ENCODE measurements at places on chromosomes 16 and 17.

- peak; percentile 73 for DNase-seq
Measured at GRCh38 chr17:2030779-2031163, 818 bp downstream of the DPH1 start.

DNA sequence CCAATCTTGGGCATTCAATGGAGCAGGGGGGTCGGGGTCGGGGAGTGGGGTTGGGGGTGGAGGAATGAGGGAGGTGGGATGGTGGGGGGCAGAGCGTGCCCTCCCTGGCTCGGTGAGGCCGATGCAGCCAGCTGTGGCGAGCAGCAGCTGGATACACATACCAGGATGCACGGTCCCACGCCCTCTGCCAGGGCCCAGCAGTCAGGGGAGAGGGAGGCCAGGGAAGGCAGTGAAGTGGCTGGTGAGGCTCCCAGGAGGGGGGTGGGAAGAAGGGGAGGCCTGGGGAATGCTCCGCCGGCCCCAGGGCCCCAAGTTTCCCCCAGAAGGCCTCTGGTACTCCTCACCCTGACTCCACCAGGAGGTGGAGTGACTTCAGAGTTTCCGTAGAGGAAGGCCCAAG is 77.6 kb upstream of the LHX1 start:
- no peak for DNase-seq

DNA sequence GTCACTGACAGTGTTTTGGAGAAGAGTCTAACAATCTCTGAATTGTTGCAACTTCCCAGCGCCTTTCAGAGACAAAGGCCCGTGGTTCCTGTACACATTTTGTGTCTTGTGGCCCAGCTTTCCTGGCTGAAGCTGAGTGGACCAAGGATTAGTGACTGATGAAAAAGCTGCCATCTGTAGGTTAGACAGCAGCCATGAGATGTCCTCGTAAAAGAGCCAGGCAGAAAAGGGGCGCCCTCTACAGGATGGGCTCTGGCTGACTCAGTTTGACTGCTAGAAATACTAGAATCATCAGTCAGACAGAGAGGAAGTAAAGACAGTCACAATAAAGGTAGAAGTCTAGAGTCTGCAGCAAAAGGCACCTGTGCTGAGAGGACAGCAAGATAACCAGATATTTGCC is 26.5 kb upstream of the NF1 start:
- DNase-seq = peak; percentile 71

DNA sequence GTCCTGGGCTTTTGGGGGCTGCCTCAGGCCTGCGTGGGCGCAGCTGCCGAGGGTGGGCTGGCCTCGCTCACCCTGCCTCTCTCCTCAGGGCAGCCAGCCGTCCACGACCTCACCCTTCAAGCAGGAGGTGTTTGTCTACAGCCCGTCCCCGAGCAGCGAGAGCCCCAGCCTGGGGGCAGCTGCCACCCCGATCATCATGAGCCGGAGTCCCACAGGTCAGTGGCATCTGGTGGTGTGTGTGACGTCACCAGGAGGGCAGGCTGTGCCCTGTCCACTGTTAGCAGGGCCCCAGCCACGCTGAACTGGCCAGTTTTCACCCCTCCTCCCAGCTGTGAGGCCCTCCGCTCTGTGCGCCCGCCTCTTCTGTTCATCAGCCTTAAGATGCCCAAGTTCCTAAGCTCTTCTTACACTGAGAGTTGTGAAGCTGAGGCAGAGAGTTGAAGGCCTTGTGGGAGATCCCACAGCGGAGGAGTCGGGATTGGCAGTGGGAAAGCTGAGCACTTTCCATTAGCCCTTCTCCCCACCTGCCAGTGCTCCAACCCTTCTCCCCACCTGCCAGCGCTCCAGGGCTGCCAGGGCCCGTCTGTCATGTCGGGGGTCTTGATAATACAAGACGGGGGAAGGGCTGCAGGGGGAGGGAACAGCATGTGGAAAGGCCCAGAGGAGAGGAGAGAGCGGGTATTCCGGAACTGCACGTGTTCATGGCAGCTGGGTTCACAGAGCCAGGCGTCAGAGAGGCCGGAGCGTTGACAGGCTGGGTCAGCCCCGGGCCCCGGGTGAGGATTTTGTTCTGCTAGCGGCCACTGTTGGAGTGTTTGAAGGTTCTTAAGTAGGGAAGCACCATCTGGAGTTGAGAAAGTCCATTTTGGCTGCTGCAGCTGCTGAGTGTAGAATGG is 36.3 kb downstream of the OR1D5 start:
- no peak for DNase-seq

DNA sequence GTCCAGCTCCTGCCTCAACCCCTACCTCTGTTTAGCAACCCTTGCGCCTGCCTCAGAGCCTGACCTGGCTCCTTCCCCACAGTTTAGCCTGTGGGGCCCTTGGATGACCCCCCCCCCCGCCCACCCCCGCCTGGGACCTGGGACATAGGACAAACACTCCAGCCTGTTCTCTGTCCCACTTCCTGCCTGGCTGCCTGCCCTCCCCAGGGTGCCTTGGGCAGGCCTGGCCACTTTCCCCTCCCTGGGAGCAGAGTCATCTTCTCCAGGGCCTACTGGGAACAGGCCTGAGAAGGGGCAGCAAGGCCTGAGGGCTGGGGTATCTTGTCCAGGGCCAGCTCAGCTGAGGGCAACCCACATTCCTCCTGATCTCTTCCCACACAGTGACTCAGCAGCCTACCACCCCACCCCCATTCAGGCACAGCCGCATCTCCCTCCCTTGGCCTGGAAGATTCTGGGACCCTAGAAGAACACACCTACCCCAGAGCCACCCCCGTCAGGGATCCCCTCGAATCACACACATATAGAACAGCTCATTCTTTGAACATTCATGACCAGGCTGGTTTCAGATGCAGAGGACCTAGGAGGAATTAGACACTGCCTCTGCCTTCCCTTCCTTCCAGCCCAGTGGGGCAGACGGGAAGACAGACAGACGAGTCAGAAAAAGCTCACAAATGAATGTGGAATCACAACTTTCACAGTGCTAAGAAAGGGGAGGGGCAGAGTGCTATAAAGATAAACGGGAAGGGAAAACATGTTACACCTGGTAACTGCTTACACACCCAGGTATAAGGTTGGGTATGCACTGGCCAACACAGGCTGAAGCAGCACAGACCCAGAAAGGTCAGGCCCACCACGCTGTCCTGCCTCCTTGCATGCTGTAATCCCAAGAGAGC is 6.0 kb downstream of the FHOD1 start:
- no peak for DNase-seq

GRCh38 chr17:56943505-56944125 is 17.2 kb downstream of the COIL start:
- DNase-seq = peak; percentile 21

GRCh38 chr17:73643001-73643851 is 1.0 kb downstream of the SDK2 start:
- peak; percentile 55 for DNase-seq

DNA sequence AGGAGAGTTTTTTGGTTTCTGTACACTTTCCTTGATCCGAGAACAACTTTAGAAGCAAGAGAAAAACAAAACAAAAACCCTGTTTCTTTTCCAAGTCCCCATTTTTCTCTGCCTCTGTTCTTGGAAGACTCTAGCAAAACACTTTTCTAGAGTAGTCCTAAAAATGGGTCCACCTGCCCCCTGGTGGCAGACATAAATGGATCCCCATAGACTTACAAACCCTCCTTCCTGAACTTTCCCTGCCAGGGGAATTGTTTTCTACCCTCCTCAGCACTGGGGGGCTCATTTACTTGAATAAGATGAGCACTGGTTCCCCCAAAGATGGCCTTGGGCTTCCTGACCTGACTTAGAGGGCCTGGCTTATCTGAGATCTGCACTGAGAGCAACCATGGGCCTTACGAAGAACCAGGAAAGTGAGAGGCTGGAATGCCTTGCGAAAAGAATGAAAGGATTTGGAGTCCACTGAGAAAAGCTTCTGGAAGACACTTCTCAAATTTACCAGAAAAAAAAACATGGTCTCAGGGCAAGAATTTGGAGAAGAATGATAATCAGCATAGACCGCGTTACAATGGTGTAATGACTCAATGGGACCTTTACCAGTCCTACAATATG is 48.0 kb upstream of the CDYL2 start:
- peak; percentile 47 for DNase-seq

GRCh38 chr16:27301236-27301861 is 12.4 kb upstream of the IL4R start:
- DNase-seq = no peak

- DNase-seq = no peak
Measured at GRCh38 chr17:27241346-27241946, 52.5 kb upstream of the WSB1 start.

DNA sequence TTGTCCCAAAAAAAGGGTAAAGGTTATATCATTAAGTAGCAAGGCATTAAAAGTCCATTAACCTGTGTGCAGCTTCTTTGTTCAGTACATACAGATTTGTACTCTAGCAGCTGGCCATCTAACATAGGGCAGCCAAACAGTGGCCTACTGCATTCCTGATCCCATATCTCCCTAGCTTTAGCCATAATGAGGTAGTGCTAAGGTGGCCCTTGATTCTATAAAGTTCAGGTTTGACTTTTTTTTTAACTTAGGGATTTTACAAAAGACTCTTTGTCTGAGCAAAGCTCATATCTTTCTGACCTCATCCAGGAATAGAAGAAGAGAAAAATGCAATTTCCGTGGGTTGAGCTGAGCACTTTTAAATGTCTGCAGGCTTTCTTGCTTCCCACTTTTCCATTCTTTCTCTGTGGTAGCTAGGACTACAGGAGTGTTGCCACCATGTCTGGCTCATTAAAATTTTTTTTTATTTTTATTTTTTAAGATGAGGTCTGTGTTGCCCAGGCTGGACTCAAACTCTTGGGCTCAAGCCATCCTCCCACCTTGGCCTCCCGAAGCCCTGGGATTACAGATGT is 19.5 kb upstream of the CDC6 start:
- no peak for DNase-seq

DNA sequence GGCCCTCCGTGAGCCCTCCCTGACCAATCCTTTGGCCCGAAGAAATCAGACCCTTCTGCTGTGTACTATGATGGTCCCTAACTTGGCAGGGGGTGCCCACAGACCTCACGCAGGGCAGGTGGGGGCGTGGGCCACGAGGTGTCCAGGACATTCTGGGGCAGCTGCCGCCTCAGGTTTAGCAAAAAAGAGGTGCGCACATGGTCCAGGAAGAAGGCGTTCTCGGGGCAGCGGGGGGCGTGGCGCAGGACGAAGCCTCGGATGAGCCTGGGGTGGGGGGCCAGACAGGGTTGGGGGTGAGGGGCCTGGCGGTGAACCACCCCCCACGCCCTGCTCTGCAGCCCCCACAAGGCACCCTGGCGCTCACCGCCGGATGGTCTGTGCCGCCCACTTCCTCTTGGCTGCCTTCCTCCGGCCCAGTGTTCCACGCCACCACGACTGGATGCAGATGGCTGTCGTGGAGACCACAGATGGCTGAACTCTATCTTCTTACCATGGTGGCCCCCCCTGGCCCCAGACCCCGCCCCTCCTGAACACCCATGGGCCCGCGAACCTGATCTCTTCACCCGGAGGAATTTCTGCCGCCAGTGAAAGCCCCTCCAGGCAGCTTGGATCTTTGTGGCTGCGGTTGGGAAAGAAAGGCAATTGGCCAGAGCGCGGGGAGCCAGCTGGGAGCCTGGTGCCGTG is 14.2 kb upstream of the CRK start:
- DNase-seq = no peak

DNA sequence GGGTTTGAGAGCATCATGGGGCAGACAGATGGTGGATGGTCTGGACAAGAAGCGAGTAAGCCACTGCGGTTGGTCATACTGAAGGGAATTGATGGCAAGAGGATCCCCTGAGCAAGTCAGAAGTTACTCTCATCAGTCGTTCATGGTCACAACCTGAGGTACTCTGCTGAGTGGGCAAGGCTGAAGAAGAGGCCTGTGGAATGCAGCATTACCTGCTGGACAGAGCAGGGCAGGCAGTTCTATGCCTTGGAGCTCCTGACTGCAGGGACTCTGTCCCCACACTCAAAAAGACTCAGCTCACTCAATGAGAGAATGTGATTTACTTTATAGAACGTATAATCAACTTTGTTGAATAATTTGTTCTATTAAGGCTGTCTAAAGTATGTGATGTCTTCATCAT is 28.3 kb downstream of the ALDH3A2 start:
- DNase-seq = no peak

DNA sequence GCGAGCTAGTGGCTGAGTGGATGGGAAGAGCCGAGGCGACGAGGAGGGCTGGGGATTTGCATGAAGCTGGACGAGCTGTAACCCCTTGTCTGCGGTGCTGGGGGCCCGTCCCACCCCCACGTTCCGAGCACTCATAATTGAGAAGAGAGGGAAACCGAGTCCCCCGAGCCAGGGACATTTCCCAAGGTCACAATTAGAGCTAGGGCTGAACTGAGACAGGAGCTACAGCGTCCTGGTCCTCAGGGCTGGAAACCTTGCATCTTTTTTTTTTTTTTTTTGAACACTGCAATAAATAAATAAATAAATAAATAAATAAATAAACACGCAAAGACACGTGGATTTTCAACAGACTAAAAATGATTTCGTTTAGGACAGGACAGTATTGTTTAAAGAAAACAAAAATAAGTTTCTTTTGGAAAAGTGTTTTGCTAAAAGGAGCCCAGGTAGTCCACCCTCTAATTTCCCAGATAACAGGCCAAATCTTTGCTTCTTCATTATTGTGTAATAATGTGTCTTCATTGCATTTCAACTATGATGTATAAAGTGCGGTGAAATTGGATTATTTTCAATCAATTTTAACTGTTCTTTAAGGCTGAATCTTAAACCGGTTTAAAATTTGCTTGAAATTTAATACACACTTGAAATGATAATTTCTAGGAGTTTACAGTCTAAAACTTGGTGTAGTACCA is 992 bp downstream of the GDPD1 start:
- peak; percentile 24 for DNase-seq

DNA sequence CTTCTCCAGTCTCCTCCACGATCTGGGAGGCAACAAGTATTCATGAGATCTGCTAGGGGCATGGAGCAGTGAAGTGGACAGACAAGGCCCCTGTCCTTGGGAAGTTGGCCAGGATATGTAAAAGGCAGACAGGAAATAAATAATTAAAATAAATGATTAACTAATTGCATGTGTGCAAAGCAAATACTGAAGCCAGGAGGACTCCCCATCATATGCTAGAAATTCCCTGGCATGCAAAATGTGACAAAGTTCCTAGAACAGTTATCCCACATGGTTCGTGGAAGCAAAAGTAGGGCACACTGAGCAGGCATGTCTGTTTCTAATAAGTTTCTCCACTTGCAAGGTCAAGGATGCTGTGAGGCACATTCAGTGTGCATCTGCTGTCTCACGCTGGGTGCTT is 86.8 kb downstream of the CDYL2 start:
- no peak for DNase-seq

GRCh38 chr17:48128400-48128799 is 20.8 kb downstream of the SNX11 start:
- no peak for DNase-seq

GRCh38 chr16:64830653-64831052 is 291.2 kb downstream of the CDH11 start:
- no peak for DNase-seq

GRCh38 chr17:77096570-77097214 is 44.1 kb upstream of the SEC14L1 start:
- DNase-seq = no peak

GRCh38 chr16:8493972-8494371 is 96.3 kb downstream of the TMEM114 start:
- no peak for DNase-seq

GRCh38 chr16:82135844-82136243 is 34.2 kb downstream of the MPHOSPH6 start:
- no peak for DNase-seq

GRCh38 chr16:48014349-48015135 is 141.3 kb downstream of the ABCC12 start:
- no peak for DNase-seq
